Muscle of leg (tissue), 16 donors: ENCODE measurements at places on chromosomes 7 and 10.

DNA sequence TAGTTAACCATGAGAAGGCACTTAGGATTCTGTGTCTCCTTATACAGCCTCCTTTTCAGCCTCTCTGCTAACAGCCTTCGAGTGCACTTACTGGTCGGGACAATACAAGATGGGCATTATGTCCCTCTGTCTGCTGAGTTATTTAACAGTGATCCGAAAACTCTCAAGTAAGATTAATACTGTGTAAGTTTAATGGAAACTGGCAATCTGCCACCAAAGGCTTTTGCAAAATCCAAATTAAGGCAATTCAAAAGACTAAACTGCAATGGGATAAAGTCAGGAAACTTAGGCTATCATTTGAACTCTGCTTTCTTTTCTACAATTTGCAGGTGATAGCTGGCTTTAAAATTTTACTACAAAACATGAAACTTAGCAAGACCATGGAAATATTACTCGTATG, 477.8 kb downstream of the TFEC start:
- H3K27ac ChIP-seq: no peak overlapping the region
- DNase-seq: peak; percentile 35
- H3K4me3 ChIP-seq: no peak overlapping the region
- H3K36me3 ChIP-seq: no peaks in the 10 kb centered on the region

DNA sequence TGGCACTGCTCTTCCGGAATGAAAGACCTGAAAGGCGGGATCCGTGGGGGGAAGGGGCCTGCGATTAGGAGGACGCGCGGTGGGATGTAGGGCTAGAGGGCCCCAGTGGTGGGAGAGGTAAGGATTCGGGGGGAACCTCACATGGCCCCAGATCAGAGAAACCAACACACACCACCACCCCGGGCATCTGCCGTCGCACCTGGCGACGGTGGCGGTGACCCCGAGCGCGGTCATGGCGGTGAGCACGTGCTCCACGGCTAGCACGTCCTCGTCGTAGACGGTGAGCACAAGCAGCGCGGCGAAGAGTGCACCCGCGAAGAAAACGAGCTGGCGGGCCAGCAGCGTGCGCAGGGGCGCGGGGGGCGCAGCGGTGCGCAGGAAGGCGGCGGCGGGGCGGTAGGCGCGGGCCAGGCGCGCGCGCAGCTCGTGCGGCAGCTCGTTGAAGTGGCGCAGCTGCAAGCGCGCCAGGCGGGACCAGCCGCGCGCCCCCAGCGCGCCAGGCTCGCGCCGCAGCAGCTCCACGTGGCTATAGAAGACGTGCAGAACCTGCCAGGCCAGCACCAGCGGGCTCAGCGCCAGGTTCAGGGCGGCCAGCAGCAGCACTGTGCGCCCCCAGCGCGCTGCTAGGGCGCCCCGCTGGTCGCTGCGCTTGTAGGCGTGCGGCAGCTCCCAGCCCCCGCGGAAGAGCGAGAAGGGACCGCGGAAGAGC, 5.7 kb downstream of the ATG9B start:
- DNase-seq: peak; percentile 46
- peaks cover 55% of the 10 kb centered on the region for H3K27me3 ChIP-seq
- no peaks in the 10 kb centered on the region for H3K36me3 ChIP-seq
- no peak overlapping the region for H3K27ac ChIP-seq

DNA sequence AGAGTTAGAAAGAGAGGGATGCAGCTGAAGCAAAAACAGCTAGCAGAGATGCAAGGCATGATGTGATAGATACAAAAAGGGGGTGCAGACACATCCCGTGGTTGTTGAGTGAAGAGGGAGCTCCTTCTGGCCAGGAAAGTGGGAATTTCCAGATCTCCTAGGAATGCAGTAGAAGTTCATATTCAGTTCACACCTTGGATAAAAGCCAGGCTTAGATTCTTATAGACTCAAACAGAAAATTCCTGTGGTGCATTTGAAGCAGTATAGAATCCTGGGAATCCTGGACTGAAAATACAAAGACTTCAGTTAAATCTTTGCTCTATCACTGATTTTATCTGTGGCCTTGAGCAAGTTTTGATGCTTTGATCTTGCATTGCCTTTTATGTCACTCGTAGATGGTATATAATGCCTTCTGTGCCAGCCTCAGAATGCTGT, 33.9 kb downstream of the SGPL1 start:
- H3K4me1 ChIP-seq: no peaks in the 10 kb centered on the region
- H3K27ac ChIP-seq: no peak overlapping the region
- no peak overlapping the region for H3K4me3 ChIP-seq
- peaks cover 31% of the 10 kb centered on the region for H3K36me3 ChIP-seq

DNA sequence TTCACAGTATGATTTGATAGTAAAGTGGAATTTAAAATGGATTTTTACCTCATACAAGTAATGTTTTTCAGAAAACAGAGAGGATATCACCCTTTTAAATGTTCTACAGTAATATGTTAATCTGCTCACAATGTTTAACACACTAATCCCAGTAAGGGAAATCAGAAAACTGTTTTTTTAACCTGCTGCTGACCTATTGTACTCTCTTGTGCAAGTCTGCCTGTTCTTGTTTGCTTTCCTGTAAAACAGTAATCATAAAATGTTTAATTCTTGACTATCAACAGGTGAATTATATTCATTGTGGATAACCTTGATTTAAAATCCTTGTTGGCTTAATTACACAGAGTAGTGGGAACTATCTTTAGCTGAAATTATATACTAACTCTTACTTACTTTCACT, 126.4 kb downstream of the GNAT3 start:
- H3K4me1 ChIP-seq: no peaks in the 10 kb centered on the region
- no peak for DNase-seq
- no peak overlapping the region for H3K27ac ChIP-seq
- H3K36me3 ChIP-seq: no peaks in the 10 kb centered on the region
- no peak overlapping the region for H3K4me3 ChIP-seq

GRCh38 chr7:90839316-90839715, 243.2 kb downstream of the CDK14 start:
- no peaks in the 10 kb centered on the region for H3K36me3 ChIP-seq
- H3K4me3 ChIP-seq: no peak overlapping the region
